AG09309 (cell line): ENCODE measurements at places on chromosomes 13 and 19.

DNA sequence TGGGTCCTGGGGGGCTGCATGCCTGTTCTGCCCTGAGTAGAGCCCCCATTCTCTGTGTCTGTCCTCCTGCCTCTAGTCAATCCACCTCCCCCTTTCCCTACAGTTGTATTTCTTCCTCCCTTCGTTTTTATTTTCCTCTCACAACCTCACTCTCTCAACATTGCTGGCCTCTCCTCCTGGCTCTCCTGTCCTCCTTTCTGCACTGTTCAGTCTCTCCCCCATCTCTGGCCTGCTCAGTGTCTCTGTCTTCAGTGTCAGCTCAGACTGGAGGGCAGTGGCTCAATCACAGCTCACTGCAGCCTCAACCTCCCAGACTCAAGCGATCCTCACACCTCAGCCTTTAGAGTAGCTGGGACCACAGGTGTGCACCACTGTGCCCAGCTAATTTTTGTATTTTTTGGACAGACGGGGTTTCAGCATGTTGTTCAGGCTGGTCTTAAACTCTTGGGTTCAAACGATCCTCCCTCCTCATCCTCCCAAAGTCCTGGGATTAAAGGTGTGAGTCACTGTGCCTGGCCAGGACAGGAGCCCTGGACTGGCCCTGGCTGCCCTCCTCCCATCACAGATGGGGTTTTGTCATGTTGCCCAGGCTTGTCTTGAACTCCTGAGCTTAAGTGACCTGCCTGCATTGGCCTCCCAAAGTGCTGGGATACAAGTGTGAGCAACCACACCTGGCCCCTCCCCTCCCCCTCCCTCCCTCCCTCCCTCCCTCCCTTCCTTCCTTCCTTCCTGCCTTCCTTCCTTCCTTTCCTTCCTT, 32.0 kb upstream of the IGFL1 start:
- DNase-seq = no peak

GRCh38 chr13:77338961-77339401, 12.1 kb upstream of the MYCBP2 start:
- no peak for DNase-seq

GRCh38 chr13:111201304-111201940, 86.3 kb downstream of the ARHGEF7 start:
- no peak for DNase-seq

- no peak for DNase-seq
These were observed 120.6 kb downstream of the ABCC4 start for GRCh38 chr13:95180513-95181245.

DNA sequence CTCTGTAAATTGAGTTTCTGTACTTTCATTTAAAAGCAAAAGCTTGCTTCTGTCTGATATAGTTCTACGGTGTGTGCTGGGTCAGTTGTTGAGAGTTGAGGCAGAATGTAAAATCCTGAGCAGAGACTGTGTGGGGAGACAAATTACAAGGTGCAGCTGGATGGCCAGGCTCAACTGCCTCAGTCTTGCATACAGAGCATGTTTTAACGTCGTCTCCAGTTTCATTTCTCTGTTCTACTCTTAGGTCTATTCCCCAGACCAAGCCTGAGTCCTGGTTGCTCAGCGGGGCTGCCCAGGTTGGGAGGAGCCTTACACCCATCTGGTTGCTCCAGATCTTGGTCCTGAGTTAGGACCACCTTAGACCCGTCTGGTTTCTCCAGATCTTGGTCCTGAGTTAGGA, 54.4 kb upstream of the MEDAG start:
- no peak for DNase-seq

DNA sequence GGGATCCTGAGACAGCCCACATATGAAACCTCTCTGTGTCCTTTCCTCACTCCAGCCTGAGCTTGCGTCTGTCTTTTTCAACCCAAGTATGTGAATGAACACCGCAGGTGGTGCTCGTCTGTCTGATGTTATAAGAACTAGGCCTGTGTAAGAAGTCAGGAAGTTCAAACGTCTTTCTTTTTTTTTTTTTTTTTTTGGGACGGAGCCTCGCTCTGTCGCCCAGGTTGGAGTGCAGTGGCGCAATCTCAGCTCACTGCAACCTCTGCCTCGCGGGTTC, 92.3 kb downstream of the ANKRD10 start:
- DNase-seq = no peak

- DNase-seq = peak; percentile 71
These were observed at the start of gene KMT2B for GRCh38 chr19:35717665-35718344. KMT2B (plus strand) TSS chr19:35718003; CDS start chr19:35718019, 16 bp downstream.

GRCh38 chr13:107480130-107480529, 735.2 kb downstream of the LIG4 start:
- no peak for DNase-seq
